ENCODE measurements at places on chromosomes 7 and 10.

GRCh38 chr7:90337106-90337505 lies 9.4 kb upstream of the GTPBP10 start:
- DNase-seq: no peak

DNA sequence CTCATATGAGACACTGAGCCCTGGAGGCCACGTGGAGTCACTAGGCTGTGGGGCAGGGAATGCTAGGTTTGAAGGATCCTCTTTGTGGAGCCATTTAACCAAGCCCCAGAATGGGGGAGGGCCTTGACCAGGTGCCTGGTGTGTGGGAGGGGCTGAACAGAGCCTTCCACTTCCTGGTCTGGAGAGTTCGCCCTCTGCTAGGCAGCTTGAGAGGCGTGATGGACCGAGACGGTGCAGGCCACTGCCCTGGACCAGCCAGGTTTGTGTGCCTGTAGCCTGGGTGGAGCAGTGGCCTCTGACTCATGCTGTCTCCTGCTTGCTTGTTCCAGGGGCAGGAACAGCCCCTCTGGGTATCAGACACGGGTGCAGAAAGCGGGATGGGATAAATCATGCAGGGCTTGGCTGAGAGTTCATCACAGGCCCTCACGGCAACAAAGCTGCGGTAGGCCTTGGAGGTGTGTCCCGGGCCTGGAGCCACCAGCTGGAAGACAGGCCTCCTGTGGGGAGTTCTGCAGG lies 27.4 kb downstream of the ADAMTS14 start:
- no peak for DNase-seq

- DNase-seq: no peak
These were observed 121.4 kb downstream of the CAMK1D start for GRCh38 chr10:12470719-12471118.

- no peak for DNase-seq
These were observed 13.2 kb upstream of the AQP1 start for GRCh38 chr7:30898411-30898810.

GRCh38 chr7:3497796-3498195 lies 196.7 kb downstream of the SDK1 start:
- DNase-seq: no peak

All from nucleus accumbens (tissue), 56 donors.